Stimulated activated CD4-positive, alpha-beta T cell treated with anti-CD3 and anti-CD28 coated beads, Interleukin-1b, Interleukin-23, amount 100 ng/mL, for 1 hour (primary cell): ENCODE measurements at places on chromosomes 5 and 9.

- DNase-seq = no peak
Measured at GRCh38 chr5:95873351-95873750, 50.8 kb upstream of the GLRX start.

- DNase-seq = no peak
Measured at GRCh38 chr5:165227515-165227914, 1722.1 kb downstream of the MAT2B start.

DNA sequence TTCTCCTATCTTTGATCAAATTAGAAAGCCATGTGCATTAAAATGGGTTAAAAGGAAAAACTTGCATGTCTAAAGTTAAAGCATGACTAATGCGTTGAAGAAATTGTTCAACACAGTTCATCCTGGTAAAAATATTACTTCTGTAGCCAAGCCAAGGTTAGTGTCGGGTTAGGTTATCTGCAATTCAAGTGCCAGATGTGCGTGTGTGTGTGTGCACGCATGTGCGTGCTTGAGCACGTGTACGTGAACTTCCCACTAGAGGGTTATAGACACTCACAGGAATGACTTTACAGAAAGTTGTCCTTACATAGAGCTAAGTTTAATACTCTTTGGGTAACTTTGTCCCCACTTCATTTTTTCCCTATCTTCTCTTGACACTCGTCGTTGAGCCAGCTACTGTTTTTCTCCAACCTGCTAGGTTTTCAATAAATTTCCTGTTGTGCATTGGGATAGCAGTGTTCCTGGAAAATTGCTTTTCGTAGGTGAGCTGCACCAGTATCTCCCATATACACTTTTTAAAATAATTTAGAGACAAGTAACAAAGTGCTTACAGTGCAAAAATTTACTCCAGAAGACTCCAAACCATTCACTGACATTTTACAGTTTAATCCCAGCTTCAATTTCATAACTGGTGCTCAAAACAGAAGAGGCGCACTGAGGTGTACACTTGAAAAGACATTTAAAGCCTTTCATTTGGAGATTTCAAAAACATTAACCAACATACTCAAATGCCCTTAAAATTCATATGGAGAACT is 353.8 kb downstream of the NFIB start:
- DNase-seq = no peak

- no peak for DNase-seq
Measured at GRCh38 chr5:36998578-36998977, 122.0 kb downstream of the NIPBL start.

- no peak for DNase-seq
Measured at GRCh38 chr5:147669169-147669869, 113.2 kb downstream of the JAKMIP2 start.

GRCh38 chr9:12813960-12814876 is 39.4 kb downstream of the LURAP1L start:
- no peak for DNase-seq

DNA sequence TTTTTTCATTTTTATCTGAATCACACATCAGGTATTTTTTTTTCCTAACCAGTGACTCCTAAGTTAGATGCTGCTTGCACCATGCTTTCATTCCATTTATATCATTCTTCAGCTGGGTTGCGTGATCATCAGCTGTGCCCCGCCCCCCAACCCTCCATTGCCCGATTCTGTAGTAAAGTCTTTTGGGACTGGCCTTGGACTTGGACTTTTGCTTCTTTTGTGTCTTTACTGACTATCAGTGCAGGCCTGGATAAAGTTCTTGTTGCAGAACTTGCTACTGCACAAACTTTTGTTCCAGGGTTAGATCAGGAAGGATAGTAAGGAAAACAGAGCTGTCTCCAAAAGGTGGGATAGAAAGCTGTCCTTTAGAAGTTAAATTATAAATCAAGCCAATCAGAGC is 38.5 kb downstream of the SLC22A5 start:
- no peak for DNase-seq

GRCh38 chr5:96626956-96627355 is 35.2 kb upstream of the CAST start:
- no peak for DNase-seq

- DNase-seq = no peak
Measured at GRCh38 chr5:66519626-66520025, 76.6 kb upstream of the MAST4 start.

DNA sequence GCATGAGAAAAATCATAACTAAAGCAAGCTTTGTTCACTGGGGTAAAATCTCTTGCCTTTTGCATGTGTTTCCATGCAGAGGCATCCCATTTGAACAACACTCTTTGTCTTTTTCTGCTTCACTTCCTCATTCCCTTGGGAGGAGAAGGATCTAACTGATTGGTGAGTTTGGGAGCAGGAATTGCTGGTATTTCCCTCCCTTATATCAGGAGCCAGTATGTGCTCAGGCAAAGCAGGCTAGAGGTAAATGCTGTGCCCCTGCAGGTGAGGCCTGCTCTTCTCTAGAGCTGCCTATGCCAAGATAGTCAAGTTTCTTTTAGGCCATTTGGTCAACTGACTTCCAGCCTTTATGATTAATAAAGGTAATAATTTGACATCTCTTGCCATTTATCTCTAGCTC is 179.9 kb downstream of the COX7C start:
- DNase-seq = no peak

DNA sequence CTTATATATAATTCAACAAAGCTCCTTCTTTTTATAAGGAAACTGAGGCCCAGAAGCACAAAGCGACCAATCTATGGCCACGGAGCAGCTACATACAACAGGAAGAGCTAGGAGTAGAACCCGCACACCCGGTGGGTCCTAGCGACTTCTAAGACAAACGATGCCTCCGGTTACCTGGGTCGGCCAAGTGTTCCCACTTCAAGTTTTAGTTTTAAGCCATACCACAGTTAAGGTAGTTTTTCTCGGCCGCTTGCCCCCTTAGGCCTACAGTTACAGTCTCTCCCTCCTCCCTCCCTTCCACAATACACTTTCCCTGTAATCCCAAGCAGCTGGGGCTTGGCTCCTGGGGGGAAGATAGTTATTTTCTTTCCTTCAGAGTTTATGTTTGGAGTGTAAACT is 533 bp downstream of the SREK1IP1 start:
- no peak for DNase-seq

- DNase-seq = no peak
Measured at GRCh38 chr9:107064378-107064777, 201.4 kb downstream of the ZNF462 start.
